ENCODE measurements at places on chromosomes 4 and X.

DNA sequence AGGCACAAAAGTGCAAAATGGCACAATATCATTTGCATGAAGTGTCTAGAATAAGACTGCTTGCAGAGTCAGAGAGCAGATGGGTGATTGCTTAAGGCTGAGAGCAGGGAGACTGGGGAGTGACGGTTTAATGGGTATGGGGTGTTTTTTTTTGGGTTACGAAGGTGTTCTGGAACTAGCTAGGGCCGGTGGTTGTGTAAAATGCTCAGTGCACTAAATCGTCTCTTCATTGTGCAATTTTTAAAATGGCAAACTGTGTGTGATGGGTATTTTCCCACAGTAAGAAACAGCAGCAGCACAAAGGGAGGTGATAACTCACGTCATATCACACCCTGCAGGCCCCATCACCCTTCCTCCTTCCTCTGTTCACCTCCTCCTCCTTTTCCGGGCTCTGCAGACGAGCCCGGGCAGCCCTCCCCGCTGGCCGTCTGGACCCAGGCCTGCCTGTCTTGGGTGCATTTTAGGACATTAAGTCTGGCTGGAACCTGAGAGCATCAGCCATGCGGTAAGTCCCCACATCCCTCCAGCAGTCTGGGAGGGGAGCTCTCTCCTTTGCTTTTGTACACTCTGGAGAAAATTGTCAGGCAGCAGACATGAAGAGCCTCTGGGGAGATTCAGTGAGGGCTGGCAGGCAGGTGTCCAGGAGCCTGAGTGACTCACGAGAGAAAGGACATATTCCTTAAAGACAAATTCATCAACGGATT lies 42.7 kb downstream of the ASMT start:
- peak; percentile 66 for DNase-seq

DNA sequence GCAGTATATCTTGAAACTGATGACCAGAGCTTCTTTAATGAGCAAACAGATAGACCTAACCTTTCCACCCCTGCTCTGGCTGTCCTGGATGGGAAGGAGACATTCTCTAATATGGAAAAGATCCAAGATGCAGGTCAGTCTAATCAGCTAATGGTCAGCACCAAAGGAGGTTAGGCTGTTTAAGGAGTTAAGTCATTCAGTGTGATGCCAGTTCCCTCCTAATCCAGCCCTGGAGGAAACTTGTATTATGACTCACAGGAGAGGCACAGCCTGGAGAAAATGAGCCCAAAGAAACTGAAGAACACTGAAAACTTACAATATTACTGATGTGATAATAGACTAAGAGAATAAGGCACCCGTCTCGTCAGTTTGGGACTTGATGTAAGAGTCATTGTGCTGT lies 323.0 kb downstream of the HNRNPD start:
- DNase-seq: no peak

- no peak for DNase-seq
Measured at GRCh38 chr4:172982151-172982590, 186.4 kb upstream of the GALNT7 start.

GRCh38 chrX:17597327-17597726 lies 140.0 kb upstream of the SCML1 start:
- DNase-seq: no peak

DNA sequence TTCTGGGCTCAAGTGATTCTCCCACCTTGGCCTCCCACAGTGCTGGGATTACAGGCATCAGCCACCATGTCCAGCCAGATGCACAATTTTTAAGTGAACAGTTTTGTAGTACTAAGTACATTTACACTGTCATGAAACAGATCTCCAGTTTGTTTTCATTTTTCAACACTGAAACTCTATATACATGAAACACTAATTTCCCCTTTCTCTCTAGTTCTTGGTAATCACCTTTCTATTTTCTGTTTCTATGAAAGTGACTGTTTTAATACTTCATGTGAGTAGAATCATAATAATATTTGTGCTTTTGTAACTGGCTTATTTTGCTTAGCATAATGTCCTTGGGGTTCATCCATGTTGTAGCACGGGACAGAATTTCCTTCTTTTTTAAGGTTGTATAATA lies 237.4 kb downstream of the CAMK2D start:
- no peak for DNase-seq

- peak; percentile 34 for DNase-seq
Measured at GRCh38 chr4:146176891-146177290, 1.4 kb downstream of the LSM6 start.

DNA sequence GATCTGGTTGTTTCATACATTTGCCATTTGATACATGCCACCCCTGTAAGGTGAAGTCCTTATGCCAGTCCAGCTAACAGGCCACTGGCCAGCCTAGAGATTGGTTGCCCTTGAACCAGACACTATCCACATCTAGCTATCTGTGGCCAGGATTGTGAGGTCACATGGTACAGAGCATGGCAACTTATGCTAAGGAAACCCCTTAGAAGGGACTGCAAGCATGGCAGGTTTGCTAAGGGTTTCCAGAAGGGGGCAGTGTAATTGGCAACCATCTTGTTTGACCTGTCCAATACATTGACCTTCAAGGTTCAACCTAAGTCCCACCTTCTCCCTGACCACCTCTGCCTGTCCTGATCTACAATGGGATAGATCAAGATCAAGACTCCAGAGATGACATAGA lies 47.5 kb downstream of the SMC1A start:
- DNase-seq: no peak
